ENCODE measurements at places on chromosomes 1 and 21.
A peak's percentile ranks its signal among the peaks of the same experiment; 100 is the strongest.

DNA sequence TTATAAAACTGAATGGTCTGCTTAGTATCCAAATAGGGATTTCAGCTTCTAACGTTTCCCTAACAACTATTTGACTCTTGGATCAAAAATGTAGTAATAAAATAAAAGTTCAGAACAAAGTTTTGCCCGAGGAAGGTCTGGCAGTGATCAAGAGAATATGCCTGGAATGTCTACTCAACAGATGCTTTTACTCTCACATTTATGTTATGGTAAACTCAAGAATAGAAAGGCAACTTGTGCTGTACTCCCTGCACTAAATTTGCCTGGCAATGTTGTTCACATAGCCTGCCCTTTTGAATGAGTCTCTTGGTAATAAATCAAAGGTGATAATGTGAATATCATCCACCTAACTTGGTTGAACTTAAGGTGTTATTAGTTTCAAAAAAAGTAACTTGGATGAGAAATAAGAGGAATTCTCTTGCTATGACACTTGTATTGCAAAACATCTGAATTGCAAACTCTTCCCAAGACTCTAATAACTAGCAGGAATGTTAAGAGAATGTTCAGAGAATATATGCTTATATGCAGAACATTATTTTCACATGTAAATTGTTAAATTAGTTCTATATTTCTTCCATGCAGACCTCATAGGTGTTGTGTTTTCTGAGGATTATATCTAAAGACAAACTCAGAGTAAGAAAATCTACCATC, 215.8 kb downstream of the COL24A1 start:
- H3K4me3 ChIP-seq, result no peak overlapping the region
- no peaks in the 10 kb centered on the region for H3K27me3 ChIP-seq
- no peaks in the 10 kb centered on the region for H3K36me3 ChIP-seq
- no peak overlapping the region for H3K27ac ChIP-seq
- no peak for DNase-seq
- no peaks in the 10 kb centered on the region for H3K4me1 ChIP-seq

DNA sequence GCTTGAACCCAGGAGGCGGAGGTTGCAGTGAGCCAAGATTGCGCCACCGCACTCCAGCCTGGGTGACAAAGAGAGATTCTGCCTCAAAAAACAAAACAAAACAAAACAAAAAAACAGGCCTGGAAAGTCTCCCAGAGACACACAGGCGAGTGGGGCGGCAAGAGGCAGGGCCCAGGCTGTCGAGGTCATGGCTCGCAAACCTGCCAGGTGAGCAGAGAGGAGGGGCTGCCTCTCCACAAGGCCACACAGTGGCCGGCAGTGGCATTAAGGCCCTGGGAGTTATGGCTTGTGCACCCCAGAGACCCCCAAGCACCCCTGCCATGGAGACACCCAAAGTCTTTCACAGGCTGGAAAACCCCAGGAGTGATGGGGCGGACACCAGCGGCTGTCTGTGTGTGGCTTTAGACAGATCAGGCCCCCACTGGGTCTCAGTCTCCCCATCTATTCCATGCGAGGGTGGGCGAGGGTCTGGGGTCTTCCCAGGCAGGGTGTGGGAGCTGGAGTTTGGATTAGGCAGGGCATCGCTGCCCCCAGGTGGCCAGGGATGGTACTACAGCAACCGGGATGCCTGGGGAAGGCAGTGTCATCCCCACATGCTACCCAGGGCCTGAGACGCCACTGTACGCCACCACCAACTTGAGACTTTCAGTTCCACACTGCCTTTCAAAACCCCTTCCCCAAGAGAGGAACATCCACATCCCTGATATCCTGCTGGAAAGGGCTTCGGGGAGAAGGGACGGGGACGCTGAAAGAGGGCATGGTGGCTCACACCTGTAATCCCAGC, 7.3 kb upstream of the CTRC start:
- peaks cover 26% of the 10 kb centered on the region for H3K36me3 ChIP-seq
- no peaks in the 10 kb centered on the region for H3K27me3 ChIP-seq
- no peak overlapping the region for H3K4me3 ChIP-seq
- H3K27ac ChIP-seq, result no peak overlapping the region

- H3K27me3 ChIP-seq, result no peaks in the 10 kb centered on the region
- peaks cover 4% of the 10 kb centered on the region for H3K36me3 ChIP-seq
- peak overlapping the region; percentile 96 for H3K4me3 ChIP-seq
- peak; percentile 44 for DNase-seq
- peaks cover 59% of the 10 kb centered on the region for H3K4me1 ChIP-seq
Observed at GRCh38 chr1:244049162-244050013, 1.7 kb upstream of the ZBTB18 start.

GRCh38 chr1:87572891-87573290, 244.2 kb downstream of the LMO4 start:
- no peaks in the 10 kb centered on the region for H3K27me3 ChIP-seq
- H3K4me3 ChIP-seq, result no peak overlapping the region
- no peaks in the 10 kb centered on the region for H3K4me1 ChIP-seq
- H3K36me3 ChIP-seq, result no peaks in the 10 kb centered on the region

DNA sequence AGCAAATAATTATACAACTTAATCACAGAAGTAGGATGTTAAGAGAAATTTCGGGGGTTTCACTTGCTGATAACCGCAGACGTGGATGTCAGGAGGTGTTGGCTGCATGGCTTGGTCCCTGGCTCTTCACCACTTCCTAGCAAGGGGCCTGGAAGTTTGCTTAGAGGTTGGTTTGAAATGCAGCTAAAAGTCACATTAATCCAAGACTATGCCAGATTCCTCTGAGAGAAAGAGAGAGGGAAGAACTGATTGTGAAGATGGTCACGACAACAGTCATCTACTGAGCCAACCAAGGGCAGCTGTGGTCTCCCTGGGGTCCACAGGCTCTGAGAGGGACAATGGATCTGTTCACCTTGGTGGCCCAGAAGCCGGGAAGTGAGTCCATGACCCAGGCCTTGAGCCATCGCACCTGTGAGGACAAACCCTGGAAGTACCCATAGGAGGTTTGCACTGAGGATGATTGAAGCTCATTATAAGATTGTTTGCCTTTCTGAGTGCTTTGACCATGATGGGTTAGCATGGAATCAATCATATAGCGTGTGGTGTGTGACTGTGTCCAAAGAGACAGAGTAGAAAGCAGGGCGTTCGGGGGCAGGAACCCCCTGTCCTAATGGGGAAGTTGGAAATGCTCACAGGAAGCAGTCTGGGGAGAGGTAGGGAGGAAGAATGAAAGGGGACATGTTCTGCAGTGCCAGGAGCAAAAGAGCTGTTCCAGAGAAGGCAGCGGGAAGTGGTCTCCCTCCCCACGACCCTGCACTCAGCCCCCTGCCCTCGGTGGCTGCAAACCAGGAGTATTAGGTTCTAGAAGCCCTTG, 47.1 kb downstream of the UMODL1 start:
- DNase-seq, result no peak
- peaks cover 92% of the 10 kb centered on the region for H3K27me3 ChIP-seq
- peaks cover 18% of the 10 kb centered on the region for H3K4me1 ChIP-seq
- H3K27ac ChIP-seq, result no peak overlapping the region
- no peaks in the 10 kb centered on the region for H3K36me3 ChIP-seq

GRCh38 chr1:44489481-44489880, 84.4 kb downstream of the RNF220 start:
- no peak for DNase-seq
- no peaks in the 10 kb centered on the region for H3K27me3 ChIP-seq
- H3K4me1 ChIP-seq, result peaks cover 23% of the 10 kb centered on the region
- no peak overlapping the region for H3K27ac ChIP-seq
- H3K36me3 ChIP-seq, result no peaks in the 10 kb centered on the region

DNA sequence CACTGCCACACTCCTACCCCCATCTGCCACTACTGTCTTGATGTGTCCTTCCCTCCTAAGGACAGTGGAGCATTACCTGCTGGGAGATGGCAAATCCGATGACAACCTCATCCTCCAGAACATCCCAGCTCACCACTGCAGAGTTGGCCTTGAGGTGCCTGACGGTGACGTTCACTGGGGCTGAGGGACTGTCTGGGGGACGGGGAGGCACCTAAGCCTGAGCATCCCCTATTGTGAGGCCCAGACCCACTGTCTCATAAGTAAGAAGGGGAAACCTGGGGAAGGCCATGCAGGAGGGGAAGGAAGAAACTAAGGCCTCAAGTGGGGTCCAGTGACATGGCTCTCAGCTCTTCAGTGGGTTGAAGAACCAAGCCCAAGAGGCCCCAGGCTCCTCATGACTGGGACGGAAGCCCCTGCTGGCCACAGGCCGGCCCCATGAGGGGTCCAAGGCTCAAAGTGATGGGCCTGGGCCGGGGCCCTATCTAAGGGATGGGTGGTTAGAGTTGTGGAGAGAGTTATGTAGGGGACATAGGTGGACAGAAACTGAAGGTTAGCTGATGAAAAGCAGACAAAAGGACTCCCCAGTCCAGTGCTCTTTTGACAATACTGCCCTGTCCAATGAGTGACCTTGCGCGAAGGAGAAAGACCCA, 1.8 kb downstream of the FNDC5 start:
- peaks cover 13% of the 10 kb centered on the region for H3K36me3 ChIP-seq
- H3K4me1 ChIP-seq, result peaks cover 57% of the 10 kb centered on the region
- H3K27ac ChIP-seq, result peak overlapping the region; percentile 76
- no peaks in the 10 kb centered on the region for H3K27me3 ChIP-seq

DNA sequence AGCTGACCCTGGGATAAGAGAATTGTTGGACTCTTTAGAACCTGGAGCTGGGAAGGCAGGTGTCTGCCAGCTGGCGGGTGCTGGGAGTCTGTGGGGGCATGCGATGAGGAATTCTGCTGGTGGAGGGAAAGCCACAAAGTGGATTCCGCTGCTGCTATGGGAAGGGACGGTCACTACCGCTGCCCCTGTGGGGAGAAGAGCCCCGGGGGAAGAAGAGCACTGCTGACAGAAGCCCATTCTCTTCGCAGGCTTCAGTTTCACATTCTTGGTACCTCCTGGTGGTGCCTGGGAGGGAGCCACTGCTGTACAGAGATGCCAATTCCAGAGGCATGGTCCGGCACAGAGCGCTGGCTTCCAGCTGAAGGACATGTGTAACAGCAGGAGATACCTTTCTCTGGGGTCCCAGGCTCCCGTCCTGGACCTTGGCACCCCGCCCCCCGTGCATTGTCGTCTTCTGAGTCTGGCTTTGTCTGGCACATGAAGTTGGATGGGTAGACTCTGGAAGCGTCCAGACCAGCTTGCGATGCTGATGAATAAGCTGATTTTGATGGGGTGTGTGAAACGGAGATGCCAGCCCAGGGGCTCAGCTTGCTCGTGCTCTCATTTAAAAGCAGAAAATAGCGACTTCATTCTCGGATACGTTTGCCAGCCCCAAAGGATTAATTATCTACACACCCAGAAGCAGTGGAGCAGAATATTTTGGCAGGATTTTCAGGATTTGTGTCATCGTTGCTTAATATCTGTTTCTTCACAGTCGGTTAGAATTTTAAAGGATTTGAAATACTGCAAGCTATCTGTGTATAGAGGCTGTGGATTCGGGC, 13.2 kb downstream of the PDXK start:
- H3K27me3 ChIP-seq, result no peaks in the 10 kb centered on the region
- H3K27ac ChIP-seq, result no peak overlapping the region
- peaks cover 74% of the 10 kb centered on the region for H3K4me1 ChIP-seq
- no peak for DNase-seq
- no peak overlapping the region for H3K4me3 ChIP-seq
- peaks cover 3% of the 10 kb centered on the region for H3K36me3 ChIP-seq

GRCh38 chr1:204191456-204191855, 4.8 kb downstream of the KISS1 start:
- H3K27me3 ChIP-seq, result peaks cover 62% of the 10 kb centered on the region
- peaks cover 12% of the 10 kb centered on the region for H3K4me1 ChIP-seq
- no peaks in the 10 kb centered on the region for H3K36me3 ChIP-seq
- H3K4me3 ChIP-seq, result no peak overlapping the region
- H3K27ac ChIP-seq, result no peak overlapping the region
- no peak for DNase-seq

All from left ventricle myocardium inferior (tissue), 1 donor.